ENCODE measurements at places on chromosomes 2 and 18.

DNA sequence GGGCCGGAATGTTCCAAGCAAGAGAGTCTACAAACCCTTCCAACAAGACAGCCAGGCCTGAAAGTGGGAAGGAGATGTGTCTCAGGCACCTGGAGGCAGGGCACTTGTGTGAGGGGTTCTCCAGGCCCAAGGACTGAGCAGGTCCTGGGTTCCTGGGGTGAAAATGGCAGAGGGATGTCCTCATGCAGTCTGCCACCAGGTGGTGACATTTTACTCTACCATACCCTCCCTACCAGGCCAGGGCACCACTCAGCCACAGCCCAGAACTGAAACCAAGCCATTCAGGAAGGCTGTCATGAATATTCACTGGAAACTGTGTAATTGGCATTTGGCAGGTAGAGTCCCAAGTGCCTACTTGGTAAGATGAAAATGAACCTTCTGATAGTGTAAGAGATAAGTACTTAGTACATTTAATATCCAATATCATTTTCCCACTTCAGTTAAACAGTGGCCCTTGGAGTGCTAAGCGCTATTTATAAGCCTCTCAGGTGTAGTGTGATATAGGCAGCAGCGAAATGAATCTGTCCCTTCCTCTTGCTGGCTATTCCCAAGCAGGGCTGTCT, 185.1 kb downstream of the MYO5B start:
- DNase-seq: peak; percentile 24

DNA sequence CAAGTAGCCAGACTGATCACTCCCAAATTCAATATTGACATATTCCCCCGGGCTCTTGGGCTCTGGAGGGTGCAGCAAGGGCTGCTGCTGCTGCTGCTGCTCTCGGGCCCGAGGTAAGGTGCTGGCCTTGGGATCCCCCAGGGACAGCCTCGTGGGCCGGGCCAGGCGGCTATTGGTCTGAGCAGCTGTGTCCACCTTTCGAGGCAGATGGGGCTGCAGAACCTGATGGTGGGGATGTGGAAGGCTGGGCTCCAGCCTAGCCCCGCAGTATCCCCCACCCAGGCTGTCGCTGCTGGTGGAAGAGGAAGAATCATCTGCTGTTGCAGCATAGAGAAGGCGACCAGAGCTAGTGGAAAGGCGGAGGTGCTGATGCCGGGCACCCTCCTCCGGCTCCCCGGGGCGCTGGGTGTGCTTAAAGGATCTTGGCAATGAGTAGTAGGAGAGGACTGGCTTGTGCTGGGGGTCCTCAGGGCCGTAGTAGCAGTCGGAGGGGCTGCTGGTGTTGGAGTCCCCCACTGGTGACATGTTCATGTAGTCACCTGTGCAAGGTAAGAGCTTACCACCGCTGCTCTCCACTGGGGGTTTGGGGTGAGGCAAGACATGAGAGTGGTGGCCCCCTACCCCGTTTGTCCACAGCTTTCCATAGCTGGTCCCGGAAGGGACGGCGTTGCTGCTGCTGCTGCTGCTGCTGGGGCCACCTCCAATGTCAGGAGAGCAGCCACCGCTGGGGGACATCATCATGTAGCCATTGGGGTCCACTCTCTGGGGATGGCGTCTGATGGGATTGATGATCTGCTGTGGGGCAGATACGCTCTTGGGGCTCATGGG, 3.4 kb downstream of the IRS1 start:
- DNase-seq: no peak

DNA sequence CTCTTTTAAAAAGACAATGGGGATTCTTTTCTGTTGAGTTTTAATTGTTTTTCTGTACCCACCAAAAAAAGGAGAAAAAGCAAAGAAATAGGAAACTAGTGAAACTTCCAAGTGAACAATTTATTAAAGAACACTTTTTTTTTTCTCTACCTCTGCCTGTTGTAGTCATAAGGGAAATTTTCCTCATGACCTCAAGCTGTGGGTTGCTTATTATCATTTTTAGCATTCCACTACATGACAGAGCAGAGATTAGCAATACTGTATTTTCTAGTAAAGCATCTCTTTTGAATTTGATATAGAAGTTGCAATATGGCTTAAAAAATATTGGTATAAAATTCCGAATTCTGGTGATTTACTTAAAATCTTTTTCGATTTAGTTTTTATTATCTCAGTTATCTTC, 87.9 kb upstream of the LRRTM1 start:
- DNase-seq: no peak

DNA sequence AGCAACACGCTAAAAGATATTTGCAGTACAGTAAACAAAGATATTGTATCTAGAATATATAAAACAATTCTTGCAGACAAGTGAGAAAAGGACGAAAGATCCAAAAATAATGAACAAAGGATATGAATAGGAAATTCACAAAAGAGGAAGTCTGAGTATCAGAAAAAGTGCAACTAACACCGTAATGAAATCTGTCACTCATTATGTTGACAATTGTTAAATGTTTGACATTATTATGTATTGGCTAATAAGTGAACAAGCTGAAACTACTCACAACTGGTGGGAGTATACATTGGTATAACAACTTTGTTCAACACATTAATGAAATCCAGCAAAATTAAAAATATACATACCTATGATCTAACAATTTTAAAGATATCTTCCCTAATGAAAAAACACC, 36.7 kb upstream of the ASXL3 start:
- no peak for DNase-seq

DNA sequence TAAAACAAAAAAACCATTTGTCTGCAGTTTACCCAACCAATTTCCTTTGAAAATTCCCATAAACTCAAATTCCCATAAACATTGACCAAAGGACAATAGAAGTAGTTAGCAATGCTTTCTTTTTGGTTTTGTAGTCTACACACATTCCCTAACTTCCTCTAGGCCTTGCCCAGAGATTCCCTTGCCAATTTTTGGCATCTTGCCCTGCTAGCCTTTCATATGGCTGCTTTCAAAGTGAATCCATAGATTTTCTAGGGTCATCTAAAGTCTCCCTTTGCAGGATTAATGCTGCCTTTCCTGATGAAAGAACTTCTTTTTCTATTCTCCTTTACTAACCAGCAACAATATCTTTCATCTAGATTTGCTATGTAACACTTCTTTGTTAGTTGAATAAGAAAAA, 33.4 kb downstream of the THSD7B start:
- no peak for DNase-seq
